ENCODE measurements at places on chromosomes 16 and 17. TPM values are rescaled to one million over a fixed set of nuclear protein-coding genes. Genes with fewer than 3 reads are reported as not detected.

- peak; percentile 57 for DNase-seq
Observed at GRCh38 chr16:53090591-53091411, 36.0 kb downstream of the CHD9 start.

DNA sequence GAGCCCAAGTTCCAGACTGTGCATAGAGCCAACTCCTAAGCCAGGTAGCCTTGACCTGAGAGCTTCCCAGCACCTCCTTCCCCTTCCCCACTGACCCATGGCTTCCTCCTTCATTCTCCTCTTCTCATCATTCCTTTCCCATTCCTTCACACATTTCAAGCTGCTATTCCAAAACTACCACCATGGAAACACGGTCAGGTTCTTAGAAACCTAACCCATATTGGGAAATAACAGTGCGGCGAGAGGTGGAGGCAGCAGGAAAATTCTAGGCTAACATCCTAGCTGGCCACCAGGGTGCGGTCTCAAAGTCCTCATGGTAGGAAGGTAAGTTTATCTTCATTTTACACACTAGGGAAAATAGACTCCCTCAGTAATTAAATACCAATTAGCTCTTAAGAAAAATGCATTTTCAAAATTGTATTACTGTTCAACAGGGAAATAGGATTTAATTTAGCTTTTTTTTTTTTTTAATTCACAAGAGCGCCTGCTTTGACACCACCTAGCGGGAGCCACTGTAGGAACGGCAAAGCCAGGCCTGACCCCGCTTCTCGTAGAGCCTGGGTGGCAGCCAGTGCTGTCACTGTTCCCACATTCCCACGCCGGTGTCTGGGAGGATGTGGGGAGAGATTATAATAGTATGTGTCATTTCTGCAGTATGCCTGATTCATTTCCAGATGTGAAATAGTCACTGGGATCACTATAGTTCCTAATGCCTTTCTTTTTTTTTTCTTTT is 14.0 kb upstream of the SPHK1 start:
- no peak for DNase-seq

- DNase-seq = no peak
Observed at GRCh38 chr16:12530302-12530701, 273.4 kb downstream of the CPPED1 start.

DNA sequence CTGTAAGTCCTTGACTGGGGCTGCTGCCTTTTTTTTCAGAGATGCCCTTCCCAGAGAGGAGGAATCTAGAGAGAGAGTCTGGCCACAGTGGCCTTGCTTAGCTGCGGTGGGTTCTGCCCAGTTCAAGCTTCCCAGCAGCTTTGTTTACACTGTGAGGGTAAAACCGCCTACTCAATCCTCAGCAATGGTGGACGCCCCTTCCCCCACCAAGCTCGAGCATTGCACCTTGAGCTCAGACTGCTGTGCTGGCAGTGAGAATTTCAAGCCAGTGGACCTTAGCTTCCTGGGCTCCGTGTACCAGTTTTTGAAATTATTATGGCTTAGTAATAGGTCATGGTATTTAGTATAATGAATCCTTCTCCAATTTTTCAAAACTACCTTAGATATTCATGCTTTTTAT is 395.4 kb downstream of the NPIPA7 start:
- DNase-seq = no peak

DNA sequence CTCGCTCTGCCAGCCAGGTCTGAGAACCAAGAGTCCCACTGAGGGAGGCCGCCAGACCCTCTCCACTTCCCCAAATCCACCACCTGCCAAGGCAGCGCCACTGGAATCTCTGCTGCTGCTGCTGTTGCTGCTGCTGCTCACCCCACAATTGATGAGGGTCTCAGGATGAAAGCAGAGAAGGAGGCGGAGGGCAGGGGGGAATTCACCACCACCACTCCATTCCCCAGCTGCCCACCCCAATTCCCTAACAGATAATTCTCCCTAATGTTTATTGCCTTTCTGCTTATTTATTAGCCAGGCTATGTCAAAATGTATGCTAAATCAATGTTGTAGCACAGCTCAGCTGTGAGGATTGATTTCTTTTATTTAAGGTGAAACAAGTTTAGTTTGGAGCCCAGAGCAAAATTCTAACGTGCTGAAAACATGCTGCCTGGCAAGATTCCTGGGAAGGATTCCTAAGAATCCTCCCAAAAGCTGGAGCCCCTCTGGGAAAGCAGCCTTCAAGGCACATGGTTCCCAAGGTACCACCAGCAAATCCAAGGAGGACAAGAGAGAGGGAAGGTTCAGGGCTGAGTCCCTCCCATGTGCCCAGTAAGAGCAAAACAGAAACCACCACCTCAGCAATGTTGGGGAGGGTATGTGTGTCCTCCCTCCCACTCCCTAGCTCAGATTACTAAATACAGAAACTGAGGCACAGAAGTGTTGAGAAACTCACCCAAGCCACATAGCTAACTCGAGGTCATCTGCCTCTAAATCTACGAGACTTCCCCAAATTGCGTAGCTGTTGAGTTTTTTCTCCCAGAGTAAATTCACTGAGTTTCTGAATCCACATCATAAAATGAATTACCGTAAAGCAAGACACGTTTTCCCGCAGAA is 12.2 kb upstream of the CDH5 start:
- DNase-seq = no peak

The TM4SF5 gene
- 1.1 TPM for polyA plus RNA-seq

The KCNH6 gene
- polyA plus RNA-seq = 2.2 TPM

DNA sequence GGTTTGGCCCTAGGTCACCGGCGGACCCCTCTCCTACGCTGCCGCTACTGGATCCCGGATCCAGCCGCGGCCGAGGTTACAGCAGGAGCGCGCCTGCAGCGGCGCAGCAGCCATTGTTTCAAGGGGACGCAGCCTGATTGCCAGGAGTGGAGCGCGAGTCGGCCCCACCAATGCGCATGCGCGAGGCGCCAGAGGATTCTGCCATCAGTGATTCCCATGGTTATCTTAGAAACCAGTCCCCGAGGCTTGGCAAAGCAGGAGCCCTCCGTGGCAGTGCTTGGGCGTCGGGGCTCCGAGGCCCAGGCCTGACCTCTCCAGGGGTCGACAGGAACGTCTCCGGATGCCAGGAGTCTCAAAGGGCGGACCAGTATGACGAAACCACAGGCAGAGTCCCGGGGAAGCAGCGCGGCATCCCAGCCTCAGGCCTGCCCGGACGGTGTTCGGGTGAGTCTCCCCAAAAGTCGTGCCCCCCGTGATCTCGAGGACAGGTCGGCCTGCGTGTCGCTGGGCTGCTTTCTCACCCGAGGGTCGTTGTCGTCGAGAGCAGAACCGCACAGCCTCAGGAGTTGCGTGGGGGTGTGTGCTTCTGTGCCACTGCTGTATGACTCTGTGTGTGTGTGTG is 608.5 kb downstream of the KCNJ18 start:
- no peak for DNase-seq

DNA sequence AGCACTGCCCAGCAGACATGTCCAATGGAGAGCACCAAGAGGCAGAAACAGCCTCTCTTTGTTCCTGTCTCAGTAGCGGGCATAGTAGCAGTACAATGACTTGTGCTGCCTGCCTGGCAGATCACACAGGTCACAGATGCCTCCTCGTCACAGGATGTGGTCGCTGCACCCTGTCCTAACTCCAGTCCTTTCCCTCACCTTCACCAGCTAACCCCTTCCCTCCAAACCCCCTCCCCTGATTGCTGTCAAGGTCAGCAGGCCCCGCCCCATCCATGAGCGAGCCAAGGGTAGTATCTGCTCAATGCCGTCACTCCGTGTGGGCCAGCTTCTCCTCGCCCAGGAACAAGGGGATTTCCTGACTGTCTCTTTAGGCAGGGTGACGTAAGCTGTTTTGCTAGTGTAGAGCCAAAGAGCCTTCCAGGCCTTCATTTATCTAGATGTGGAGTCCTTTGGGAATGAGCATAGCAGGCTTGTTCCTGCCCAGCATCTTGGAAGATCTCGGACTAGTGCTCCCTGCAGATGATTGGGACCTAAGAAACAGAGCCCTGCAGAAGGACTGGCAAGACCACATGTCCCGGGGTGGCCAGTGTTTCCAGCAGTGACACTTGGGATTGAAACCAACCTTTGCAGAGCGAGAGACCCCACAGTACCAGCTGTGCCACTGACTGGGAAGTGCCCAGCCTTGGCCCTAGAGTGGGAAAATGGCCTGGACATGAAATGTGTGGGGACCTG is 75.9 kb upstream of the TNRC6C start:
- DNase-seq = no peak
